Activated T-helper 2 cell treated with anti-CD3 and anti-CD28 coated beads, Interferon-gamma antibody, Interleukin-2, Interleukin-4, amounts not matched to agents 10 μg/mL and 5 μg/mL and 100 μg/mL, durations not matched to agents 14 hours and 24 hours and 36 hours (primary cell): ENCODE measurements at places on chromosomes 2 and 18. TPM values are rescaled to one million over a fixed set of nuclear protein-coding genes. Genes with fewer than 3 reads are reported as not detected.
A peak's percentile ranks its signal among the peaks of the same experiment; 100 is the strongest.

DNA sequence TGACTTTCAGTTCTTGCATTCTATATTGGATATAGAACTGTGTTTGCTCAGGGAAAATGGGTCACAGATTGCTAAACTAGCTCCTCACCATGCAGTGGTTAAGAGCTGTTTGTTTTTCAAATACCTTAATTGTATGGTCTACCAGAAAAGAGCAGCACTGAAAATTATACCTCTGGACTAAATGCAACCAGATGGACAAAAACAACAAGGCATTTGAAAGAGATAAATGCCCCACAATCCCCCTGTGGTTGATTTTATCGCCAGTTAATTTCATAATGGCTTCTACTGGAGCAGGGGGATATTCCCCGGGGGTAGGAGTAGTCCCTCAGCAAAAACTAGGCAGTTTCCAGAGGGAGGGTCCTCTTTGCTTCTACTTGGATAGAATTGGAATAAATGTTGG lies 267.9 kb upstream of the TNP1 start:
- DNase-seq, result no peak

DNA sequence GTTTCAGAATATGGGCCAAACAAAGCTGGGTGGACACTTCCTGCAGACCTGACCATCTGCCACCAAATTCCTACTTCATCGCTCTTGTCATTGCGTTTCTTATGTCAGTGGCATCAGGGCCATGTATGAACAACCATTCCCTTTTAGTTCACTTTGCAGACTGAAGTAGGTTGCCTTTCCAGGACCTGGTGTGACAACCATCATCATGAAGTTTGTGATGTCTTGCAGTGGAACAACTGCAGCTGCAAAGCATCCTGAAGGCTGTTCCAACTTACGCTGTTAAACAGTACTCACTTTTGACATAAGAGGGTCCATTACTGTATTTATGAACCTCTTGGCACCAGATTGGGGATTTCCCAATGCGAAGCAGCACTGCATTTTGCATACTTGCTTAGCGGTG lies 511.6 kb downstream of the ARHGAP15 start:
- DNase-seq, result no peak

- no peak for DNase-seq
Observed at GRCh38 chr2:118548880-118549488, 298.5 kb downstream of the EN1 start.

- DNase-seq, result no peak
Observed at GRCh38 chr18:1050012-1050657, 145.5 kb downstream of the ADCYAP1 start.

DNA sequence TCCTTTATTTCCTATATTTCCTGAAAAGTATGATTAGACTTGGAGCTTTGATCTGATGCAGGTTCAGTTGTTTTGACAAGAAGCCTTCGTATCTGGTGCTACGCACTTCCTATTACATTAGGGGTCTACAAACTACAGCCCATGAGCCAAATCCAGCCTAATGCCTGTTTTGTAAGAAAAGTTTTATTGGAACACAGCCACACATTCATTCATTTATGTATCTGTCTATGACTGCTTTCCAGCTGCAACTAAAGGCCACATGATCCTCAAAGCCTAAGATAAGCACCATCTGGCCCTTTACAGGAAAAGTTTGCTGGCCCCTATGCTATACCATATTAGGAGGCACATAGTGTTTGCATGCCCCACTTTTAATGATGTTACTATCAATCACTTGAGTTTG lies 26.0 kb downstream of the EIF2AK3 start:
- no peak for DNase-seq

DNA sequence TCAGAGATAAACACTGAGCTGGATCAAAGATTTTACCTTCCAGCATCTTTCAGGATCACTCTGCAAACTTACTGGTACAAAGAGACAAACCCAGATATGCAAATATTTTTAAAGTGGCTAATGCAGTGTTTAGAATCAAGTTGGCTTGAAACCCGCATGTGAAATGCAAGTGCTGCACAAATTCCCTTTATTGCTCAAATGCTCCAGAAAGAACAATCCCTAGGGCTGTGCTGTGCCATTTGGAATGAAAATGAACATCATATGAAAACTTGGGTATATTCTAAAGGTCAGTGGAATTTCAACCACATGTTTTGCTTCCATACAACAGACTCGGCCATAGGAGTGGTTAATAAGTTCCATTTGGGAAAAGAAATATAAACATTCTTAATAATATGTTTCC lies 139.1 kb downstream of the VWC2L start:
- DNase-seq, result no peak

DNA sequence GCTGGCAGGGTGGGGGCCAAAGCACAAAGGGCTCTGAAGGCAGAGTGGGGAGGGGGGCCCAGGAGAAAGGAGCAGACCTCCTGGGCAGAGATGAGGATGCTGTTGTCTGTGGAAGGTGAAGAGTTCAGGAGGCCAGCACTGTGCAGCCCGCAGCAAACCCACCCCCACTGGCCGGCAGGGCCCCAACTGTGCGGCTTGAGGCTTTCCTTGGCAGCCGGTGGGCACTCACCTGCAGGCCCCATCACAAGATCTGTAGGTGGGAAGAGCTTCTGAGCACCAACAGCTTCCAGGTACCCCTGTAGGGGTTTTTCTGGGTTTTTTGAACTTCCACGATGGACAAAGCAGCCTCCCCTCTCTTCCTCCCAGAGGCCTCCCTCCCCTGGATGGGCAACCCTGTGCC lies 72.9 kb downstream of the NDUFA10 start:
- no peak for DNase-seq

GRCh38 chr2:40289771-40290404 lies 162.0 kb downstream of the SLC8A1 start:
- no peak for DNase-seq

- no peak for DNase-seq
Observed at GRCh38 chr2:201006704-201007103, 43.2 kb upstream of the ORC2 start.

DNA sequence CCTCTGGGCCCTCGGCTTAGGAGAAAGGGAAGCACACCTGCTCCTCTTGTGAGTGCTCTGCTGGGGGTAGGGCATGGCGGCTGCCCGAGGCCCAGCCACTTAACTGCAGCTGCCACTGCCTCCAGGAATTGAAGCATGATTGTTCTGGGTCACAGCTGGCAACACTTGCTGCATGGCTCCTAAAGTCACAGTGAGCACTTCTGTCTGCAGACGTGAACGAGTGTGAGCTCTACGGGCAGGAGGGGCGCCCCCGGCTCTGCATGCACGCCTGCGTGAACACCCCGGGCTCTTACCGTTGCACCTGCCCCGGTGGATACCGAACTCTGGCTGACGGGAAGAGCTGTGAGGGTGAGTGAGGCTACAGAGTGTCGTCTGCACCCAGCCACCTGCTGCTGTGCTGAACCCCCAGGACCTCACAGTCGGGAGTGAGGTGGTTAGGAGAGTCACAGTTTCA lies 44.4 kb downstream of the FBLN7 start:
- no peak for DNase-seq

DNA sequence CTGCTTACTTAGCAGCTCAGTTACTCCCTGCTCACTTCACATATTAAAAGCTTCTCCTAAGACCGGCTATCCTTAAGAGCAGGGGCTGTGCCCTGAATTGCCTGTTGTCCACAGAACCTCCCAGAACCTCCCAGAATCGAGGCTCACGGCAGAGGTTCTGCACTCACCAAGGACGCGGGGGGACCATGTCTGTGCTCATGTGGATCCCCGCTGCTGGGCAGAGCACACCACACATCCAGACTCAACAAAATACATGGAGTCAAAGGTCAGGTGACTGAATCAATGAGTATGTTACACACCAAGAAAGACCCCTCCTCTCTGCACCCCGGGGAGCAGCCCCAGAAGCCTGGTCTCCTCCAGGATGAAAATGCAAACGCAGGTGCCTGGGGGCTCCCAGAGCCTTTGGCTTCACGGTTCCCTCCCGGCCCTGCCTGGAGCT lies 149.0 kb downstream of the MBP start:
- peak; percentile 7 for DNase-seq

DNA sequence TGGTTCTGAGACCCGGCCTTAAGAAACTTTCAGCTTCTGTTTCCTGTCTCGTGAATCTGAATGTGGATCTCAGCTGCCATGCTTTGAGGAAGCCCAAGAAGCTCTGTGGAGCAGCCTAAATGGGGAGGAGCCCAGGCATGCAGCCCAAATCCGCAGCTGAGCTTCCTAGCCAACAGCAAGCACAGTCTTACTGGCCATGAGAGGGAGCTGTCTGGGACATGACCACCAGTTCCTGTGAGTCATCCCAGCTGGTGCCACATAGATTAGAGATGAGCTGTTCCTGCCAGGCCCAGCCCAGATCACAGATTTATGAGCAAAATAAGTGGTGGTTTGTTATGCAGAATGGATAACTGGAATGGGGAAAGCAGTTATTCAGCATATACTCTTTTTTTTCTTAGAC lies 224.4 kb upstream of the APCDD1 start:
- no peak for DNase-seq

DNA sequence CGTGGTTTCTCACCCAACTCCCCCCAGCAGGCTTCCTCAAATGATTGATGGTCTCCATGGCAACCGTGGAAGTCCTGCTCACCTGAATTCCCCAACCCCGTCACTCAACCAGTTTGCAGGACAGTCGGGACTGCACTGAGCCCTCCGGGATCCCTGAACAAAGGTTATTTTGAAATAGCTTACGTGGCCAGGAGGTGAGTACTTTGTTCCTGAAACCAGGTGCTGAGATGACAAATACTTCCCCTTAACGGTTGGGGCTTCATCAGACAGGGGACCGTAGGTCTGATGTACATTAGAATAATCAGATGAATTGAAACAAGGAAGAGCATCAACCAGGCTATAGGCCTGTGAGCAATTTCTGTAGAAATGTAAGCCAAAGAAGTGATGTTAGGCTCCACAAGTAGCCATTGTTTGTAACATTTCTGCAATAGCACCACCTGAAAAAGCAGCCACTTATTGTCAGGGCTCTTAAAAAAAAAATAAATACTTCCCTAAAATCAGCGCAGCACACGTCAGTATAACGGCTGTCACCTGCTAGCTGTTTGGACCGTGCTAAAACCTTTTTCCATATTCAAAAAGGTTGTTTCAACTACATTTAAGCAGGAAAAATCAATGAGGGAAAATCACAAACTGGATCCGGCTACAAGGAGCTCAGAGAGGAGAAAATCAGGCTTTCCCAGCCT lies 206.4 kb upstream of the ID2 start:
- no peak for DNase-seq

DNA sequence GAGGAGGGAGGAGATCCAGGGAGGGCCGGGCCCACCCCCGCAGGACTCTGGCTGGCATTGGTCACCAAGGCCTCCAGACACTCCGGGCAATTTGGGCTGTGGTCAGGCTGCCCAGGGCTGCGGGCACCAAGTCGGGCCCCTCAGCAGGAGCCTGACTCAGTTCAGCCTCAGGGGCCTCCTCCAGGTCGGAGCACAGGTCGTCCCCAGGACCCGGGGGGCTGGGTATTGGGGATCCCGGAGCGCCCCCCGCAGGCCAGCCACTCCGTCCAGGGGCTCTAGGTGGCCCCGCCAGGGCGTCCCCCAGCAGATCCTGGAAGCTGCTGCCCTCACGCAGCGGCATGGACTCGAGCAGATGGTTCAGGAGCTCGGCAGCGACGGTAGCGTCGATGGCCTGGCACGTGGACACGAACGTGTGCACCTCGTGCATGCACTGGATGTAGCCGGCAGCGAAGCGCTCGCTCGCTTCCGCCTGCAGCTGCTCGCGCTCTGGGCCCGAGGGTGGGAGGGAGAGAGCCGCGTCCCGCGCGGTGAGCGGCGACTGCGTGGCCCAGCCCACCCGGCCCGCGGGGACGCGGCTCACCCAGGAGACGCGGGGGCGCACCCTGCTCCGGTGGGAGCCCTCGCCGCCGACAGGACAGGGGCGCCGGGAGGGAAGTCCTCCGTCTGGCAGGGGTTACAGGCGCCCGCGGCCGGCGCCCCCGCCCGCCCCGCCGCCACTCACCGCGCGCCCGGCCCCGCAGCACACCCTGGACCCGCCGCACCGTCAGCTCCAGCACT lies 884 bp downstream of the HES6 start:
- peak; percentile 37 for DNase-seq

DNA sequence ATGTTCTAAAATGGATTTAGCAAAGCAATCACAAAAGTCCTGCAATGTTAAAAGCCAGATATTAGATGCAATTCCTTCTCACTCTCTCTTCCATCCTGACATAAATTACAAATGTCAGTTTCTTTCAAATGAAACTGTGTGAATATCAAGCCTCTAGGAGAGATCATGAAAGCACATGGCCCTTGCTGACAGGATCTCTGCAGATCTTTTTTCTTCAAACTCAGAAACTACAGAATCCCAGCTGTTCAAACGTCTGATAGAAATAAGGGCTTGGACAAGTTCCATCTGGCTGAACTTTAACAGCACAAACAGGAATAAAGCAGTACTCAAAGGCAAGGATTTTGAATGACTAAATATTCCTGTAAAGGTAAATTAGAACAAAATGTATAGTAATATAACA lies 47.6 kb downstream of the PDE1A start:
- no peak for DNase-seq

GRCh38 chr18:72637299-72637698 lies 93.2 kb upstream of the CBLN2 start:
- DNase-seq, result no peak

- DNase-seq, result no peak
Observed at GRCh38 chr2:149152469-149152953, 114.0 kb downstream of the LYPD6B start.

GRCh38 chr2:61420991-61421544 lies 49.8 kb downstream of the USP34 start:
- no peak for DNase-seq

- DNase-seq, result no peak
Observed at GRCh38 chr2:216849987-216850386, 9.9 kb downstream of the TNP1 start.

- DNase-seq, result no peak
Observed at GRCh38 chr2:220665108-220665471, 907.0 kb downstream of the EPHA4 start.

- DNase-seq, result no peak
Observed at GRCh38 chr2:196453613-196454047, 185.9 kb upstream of the CCDC150 start.

DNA sequence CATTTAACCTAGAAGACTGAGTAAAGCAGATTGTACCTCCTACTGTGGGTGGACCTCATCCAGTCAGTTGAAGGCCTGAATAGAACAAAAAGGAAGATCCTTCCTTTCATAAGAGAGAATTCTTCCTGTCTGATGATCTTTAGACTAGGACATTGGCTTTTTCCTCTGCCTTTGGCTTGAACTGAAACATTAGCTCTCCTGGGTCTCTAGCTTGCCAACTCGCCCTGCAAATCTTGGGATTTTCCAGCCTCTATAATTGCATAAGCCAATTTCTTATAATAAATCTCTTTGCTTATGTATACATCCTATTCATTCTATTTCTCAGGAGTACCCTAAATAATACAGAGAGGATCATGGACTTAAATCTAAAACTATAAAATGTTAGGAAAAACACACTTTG lies 6.2 kb upstream of the KDSR start:
- no peak for DNase-seq

- no peak for DNase-seq
Observed at GRCh38 chr2:71601136-71602114, 148.1 kb downstream of the DYSF start.

GRCh38 chr2:42025151-42025582 lies 22.7 kb upstream of the PKDCC start:
- no peak for DNase-seq

The RUFY4 gene
- total RNA-seq, result 0.39 TPM in 1 of 2 replicates, not detected in the other

The FN1 gene
- 4.5 and 6.3 TPM in 2 replicates for total RNA-seq

The CEBPZ gene
- total RNA-seq, result 59.3 and 61.8 TPM in 2 replicates

The SKA1 gene
- 23.5 and 23.6 TPM in 2 replicates for total RNA-seq

The GCA gene
- total RNA-seq, result 11.2 and 11.7 TPM in 2 replicates

The ATG4B gene
- total RNA-seq, result 117 TPM in 2 replicates

The PHLPP1 gene
- total RNA-seq, result 31.1 and 31.8 TPM in 2 replicates

The TEKT4 gene
- 0.34 TPM in 1 of 2 replicates, not detected in the other for total RNA-seq

The SPHKAP gene
- not detected in 2 replicates for total RNA-seq

The ALK gene
- not detected in 2 replicates for total RNA-seq

The ADCYAP1 gene
- not detected in 2 replicates for total RNA-seq

The IL36RN gene
- not detected in 2 replicates for total RNA-seq

The DOK6 gene
- not detected in 2 replicates for total RNA-seq

The LIMS3 gene
- not detected in 2 replicates for total RNA-seq

The OSBPL6 gene
- total RNA-seq, result 1.8 and 2.3 TPM in 2 replicates
